Mesendoderm (in vitro differentiated cells): ENCODE measurements at places on chromosomes 5 and 9.

- DNase-seq, result no peak
Observed at GRCh38 chr5:64606926-64607325, 83.4 kb upstream of the SHISAL2B start.

GRCh38 chr9:121655231-121655755, 3.9 kb downstream of the DAB2IP start:
- no peak for DNase-seq

DNA sequence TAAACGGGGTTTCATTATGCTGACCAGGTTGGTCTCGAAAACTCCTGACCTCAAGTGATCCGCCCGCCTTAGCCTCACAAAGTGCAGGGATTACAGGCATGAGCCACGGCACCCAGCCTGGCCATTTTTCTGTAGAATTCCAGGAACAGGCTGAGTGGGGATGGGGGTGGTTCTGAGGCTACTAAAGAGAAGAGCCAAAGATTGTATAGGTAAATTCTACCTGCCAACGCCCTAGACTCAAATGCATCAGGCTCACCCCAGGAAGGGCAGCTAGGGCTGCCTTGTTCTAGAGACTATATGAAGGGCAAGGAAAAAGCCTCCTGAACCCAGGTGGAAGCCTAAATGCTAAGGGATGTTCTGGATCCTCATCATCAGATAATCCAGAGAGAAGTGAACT, 1.6 kb upstream of the C5orf52 start:
- DNase-seq, result no peak

DNA sequence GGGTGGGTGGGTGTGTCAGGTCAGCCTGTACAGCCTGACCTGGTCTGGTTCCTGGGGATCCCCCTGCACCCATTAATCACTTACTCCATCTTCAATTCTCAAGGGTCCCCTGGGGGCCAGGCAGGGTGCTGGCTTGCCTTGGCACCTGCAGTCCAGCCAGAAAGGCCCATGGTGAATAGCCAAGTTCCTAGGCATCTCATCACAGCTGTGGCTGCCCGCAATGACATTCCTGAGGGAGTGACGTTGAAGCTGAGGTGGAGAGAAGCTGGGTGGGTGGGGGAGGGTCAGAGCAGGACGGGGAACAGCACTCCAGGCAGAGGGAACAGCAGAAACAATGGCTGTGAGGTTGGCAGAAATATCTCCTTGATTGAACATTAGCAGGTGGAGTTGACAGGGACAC, 10.6 kb downstream of the HMCN2 start:
- peak; percentile 73 for DNase-seq

DNA sequence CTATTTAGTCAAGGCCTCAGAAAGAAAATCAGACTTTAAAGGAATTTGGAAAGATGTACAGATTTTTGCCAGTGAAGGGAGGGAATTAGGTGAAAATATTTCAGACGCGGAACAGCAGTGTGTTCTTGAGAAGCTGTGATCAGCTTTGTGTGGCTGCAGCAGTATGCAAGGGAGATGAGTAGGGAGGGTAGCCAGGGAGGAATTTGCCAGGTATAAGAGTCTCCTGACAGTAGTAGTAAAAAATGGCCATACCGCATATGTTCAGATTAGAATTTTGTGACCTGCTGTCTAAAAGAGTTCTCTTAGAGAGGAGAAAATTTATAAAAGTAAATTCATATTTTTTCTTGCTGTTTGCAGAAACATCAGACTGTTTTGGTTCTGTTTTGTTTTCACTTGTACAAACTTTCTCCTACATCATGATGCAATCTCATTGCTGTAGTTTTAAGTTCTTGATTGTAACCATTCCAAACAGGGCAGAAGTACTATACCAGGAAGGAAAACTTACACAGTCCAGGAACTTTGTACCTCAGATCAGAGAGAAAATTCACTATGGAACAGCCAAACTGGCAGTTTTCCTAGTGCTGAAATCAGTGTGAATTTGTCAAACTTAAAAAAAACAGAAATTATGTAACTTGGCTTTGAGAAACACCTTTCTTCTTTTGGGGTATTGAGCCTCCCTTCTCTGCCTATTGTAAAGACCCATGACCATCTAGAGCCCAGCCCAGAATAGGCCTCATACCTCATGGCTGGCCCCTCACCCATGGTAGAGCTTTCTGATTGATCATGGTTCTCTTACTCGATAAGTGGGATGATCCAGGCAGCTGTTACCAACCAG, 78.4 kb upstream of the NR3C1 start:
- no peak for DNase-seq

GRCh38 chr9:95127249-95128176, 190.0 kb downstream of the FANCC start:
- peak; percentile 89 for DNase-seq

DNA sequence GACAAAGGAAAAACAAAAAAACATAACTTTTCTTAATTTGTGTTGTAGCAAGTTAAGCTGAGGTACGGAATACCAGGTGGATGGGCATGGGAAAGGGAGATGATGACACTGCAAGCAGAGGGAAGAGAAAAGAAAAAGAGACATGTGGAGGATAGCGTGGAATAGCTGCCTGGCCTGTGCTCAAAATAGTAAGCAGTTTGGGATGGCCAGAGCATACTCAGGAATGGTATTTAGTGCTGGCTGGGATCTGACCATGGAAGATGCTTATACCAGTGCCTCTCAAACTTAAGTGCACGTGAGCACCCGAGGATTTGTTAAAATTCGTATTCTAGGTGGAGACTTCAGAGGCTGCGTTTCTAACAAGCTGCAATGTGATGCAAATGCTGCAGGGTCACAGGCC, 41.3 kb downstream of the LNPEP start:
- DNase-seq, result no peak

DNA sequence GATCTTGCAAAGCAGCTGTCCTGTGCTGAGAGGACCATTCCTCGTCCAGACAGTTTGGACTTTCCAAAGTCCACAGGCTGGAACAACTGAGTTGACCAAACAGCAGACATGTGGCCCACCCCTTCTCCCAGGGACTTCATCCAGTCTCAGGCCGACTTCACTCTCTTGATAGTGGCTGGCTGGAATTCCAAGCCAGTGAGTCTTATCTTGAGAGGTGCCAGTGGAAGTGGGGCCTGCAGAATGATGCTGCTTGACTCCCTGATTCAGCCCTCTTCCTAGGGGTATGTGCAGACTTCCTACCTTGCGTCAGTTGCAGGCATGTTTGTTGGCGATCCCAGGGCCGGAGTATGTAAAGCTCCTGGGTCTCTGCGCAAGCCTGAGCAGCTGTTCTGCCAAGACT, 131.4 kb upstream of the TSLP start:
- no peak for DNase-seq

DNA sequence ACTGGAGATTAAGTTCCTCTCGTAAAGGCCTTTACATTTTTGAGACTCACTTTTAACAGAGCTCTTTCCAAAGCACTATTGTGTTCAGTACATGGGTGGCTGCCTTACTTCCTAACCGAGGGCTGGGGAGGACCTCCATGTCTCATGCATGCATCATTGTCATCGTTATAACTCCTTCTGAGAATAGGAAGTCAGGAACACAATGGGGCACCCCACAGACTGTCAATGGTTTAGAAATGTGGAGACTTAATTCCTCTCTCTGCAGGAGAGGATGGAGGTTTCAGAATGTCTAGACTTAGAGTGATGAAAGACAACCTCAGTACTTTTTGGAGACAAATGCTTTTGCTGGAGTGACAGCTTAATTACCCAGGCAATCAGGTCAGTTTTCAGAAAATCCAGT, 83.9 kb downstream of the PRLR start:
- peak; percentile 54 for DNase-seq

DNA sequence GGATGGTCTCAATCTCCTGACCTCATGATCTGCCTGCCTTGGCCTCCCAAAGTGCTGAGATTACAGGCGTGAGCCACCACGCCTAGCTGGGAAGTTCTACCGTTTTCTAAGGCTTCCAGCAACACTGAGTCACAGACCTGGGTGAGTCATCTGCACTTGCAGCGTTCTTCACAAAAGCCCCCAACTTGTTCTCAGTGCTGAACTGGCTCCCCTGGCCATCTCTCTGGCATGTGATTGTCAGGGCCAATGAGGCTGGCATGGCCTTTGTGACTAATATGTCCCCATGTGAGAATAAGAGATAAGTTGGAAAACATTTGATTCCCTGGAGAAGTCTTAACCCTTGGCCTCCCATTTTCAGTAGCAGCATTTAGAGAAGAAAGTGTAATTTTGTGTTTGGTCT, 124.4 kb downstream of the WDR41 start:
- DNase-seq, result peak; percentile 23

GRCh38 chr5:178372142-178372571, 139.6 kb upstream of the PHYKPL start:
- no peak for DNase-seq

DNA sequence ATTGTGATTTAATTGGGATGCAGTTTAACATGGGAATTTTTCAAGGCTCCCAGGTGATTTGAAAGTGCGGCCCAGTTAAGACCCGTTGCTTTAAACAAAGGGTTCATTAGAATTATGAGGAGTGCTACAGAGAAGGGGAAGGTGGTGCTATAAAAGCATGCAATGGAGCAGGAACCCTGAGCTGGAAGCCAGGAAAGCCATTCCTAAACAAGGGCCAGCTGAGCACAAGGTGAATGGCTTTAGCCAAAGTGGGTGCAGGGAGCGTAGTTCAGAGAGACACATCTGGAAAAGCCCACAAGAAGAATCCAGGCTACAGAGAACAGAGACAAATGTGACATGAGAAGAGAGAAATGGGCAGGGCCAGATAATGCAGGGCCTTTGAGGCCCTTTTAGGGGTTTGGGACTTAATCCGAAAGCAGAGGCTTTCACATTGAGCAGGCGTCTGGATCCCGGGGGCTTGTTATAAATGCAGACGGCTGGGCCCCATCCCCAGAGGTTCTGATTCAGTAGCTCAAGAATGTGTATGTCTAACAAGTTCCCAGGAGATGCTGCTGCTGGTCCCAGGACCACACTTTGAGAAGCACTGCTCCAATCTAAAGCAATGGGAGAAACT, 138.1 kb upstream of the WWC1 start:
- DNase-seq, result peak; percentile 53

- peak; percentile 60 for DNase-seq
Observed at GRCh38 chr5:157566902-157567489, 8.6 kb downstream of the ADAM19 start.

DNA sequence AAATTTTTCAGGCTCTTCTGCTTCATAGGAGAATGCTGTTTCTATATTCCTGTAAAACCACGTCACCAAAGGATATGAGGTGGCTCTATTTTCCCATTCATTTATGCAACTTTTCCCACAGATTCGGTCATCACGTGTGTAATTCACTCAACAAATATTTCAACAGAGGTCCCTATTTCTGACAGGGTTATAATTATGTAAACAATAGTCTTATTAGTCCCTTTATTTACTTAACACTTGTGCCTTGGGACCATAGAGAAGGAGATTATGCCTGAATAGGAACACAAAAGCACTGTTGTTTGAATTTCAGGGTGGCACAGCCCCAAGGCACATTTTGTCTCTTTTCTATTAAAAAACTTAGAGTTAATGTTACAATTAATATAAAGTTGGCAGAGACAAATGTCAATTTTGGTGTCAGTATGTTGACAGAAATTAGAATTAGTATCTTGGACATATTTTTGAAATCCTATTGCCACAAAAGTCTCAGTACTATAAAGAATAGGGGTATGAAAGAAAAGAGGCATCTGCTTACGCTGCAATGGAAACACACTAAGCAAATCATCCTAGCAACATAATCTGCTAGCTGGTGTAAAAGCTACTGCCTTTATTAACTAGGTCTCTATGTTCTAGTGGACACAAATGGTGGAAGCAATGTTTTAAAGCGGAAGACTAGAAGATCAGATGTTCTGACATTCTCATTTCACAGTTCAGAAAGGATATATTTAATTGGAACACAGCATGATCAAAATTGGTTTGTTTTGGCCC, 229.1 kb upstream of the TBCA start:
- DNase-seq, result no peak

GRCh38 chr5:96920744-96921355, 15.0 kb upstream of the LNPEP start:
- no peak for DNase-seq

- no peak for DNase-seq
Observed at GRCh38 chr9:107994648-107995047, 505.1 kb upstream of the KLF4 start.

DNA sequence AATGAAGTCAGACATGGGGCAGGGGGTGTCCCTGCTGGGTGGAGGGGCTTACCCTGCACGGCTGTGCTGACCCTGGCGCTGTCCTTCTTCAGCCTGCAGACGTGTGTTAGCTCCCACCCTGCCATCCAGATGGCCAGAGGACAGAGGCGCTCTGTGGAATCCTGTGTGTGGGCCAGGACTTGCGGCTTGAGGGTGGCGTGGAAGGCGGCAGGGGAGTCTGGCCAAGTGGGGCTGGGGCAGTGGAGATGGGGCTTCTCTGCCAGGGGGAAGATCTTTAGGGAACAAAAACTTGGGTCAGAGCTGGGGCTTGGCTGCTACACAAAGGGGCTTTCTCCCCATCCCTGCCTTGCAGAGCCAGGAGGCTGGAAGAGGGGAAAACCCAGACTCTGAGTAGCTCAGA, 46.5 kb upstream of the SYNPO start:
- no peak for DNase-seq

DNA sequence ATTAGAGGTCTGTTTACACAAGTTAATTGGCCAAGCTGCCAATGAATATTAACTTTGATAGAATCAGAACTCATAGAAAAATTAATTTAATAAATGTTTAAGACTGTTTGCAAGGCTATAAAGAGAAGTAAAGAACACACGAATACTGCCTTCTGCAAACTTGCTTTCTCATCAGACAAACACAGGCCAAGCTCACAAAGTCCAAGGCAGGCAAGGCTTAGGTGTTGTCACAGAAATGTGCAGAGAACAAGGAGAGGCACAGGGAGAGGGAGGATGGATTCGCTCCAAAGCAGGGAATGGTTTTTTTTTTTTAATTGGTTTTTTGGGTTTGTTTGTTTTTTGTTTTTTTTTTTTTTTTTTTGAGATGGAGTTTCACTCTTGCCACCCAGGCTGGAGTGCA, 43.4 kb downstream of the RETREG1 start:
- DNase-seq, result no peak

- no peak for DNase-seq
Observed at GRCh38 chr9:82135106-82135505, 146.5 kb downstream of the SPATA31D1 start.

GRCh38 chr9:94859226-94859625, 132.7 kb downstream of the AOPEP start:
- DNase-seq, result no peak

DNA sequence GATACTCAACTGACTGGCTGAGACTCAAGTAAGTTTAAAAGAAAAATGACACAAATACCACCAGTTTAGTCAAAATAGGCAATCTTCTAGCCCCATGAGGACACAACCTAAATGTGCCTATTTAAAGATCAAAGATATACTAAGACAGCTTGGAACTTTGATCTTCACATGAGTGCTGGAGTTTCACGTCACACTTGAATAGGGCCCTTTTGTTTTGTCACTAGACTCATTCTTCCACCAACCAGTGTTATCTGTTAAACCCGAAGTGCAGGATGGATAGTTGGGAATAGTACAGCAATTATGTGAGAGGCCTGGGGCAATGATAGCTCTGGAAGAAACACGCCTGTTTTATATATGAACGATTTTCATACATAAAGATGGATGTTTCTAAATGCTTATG, 792.8 kb upstream of the NUDT12 start:
- DNase-seq, result no peak

- DNase-seq, result no peak
Observed at GRCh38 chr5:40312205-40312604, 367.5 kb upstream of the PTGER4 start.
